ENCODE measurements at places on chromosomes 16 and 17. TPM values are rescaled to one million over a fixed set of nuclear protein-coding genes. Genes with fewer than 3 reads are reported as not detected.

- DNase-seq = peak; percentile 76
These were observed 67.9 kb downstream of the N4BP1 start for GRCh38 chr16:48542020-48542473.

GRCh38 chr17:7095625-7096024, 15.6 kb upstream of the CLEC10A start:
- DNase-seq = no peak

- DNase-seq = no peak
These were observed 272.2 kb upstream of the CCL2 start for GRCh38 chr17:33982909-33983308.

The VAT1L gene
- polyA plus RNA-seq = 4.5 TPM

- peak; percentile 56 for DNase-seq
These were observed 9.9 kb downstream of the TBX4 start for GRCh38 chr17:61461967-61462718.

DNA sequence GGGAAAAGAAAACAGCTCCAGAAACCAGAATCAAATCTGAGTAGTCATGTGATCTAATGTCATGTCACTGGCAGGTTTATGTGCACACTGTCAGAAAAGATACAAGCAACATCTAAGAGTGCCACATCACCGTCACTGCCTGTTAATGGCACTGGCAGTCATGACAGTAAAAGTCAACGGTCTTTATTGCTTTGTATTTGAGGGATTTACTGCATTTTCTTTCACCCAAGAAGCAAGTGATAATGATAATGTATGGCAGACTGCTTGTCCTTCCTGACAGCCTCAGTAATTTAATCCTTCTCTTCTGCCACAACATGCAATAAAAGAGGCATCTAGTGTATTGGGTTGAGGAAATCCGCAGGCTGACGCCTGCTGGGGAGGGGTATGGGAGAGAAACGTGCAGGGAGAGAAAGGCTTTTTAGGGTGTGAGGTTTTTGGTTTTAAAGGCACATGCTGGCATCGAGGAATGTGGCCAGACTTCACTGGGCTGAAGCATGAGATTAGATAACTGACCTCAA, 92.4 kb downstream of the RPGRIP1L start:
- no peak for DNase-seq

- peak; percentile 81 for DNase-seq
These were observed 418.7 kb upstream of the DYNLRB2 start for GRCh38 chr16:80122115-80122514.

The TERB1 gene
- 0.03 TPM for polyA plus RNA-seq

The SSTR5 gene
- polyA plus RNA-seq = not detected

- DNase-seq = no peak
These were observed 595.0 kb downstream of the WWOX start for GRCh38 chr16:78694414-78694813.

- DNase-seq = peak; percentile 29
These were observed 47.5 kb upstream of the ENDOV start for GRCh38 chr17:80367503-80367902.

GRCh38 chr16:71453036-71453435, 9.0 kb downstream of the ZNF23 start:
- DNase-seq = no peak

The EVPLL gene
- polyA plus RNA-seq = not detected

The METTL26 gene
- 87.1 TPM for polyA plus RNA-seq

- DNase-seq = no peak
These were observed 603 bp upstream of the TMEM95 start for GRCh38 chr17:7354262-7354843.

DNA sequence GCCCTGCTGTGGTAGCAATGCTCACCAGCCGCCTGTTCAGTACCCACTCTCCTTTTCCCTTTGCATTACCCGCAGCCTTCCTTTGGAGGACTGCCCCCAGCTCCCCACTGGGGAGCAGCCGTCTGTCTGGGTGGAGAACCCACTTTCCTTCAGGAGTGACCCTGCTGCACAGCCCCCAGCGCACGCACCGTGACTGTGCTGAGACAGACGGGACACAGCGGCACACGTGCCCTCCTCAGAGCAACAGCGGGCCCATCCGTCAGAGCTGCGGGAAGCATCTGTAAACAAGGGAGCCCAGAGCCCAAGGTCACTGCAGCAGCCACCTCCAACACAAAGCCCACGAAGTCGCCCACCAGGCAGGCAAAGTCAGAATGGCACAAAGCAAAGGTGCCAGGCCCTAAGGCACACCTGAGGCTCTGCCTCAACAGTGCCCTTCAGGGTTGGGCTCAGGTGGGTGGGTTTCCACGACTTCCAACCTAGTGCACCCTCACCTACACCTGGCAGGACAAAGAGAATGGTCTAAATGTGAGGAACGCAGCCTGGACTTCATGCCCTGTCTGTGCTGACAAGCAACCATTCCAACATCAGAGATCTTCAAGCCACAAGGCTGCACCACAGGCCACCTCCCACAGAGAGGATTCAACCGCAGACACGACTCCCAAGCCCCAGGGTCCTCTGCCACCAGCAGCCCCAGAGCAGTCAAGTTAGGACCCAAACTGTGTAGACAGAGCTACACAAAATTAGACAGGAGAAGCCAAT, 9.9 kb downstream of the AXIN1 start:
- no peak for DNase-seq

- no peak for DNase-seq
These were observed 138.6 kb downstream of the MAP2K6 start for GRCh38 chr17:69552986-69553667.

GRCh38 chr16:23355106-23355670, 53.1 kb downstream of the SCNN1B start:
- peak; percentile 44 for DNase-seq

- peak; percentile 89 for DNase-seq
These were observed 11.2 kb downstream of the GALK1 start for GRCh38 chr17:75753514-75754377.

GRCh38 chr16:30085247-30085646, 6.5 kb downstream of the TBX6 start:
- no peak for DNase-seq

- DNase-seq = no peak
These were observed 16.9 kb downstream of the TMC5 start for GRCh38 chr16:19434584-19434983.

The CCL17 gene
- 7.6 TPM for polyA plus RNA-seq

The KRT16 gene
- 0.60 TPM for polyA plus RNA-seq

DNA sequence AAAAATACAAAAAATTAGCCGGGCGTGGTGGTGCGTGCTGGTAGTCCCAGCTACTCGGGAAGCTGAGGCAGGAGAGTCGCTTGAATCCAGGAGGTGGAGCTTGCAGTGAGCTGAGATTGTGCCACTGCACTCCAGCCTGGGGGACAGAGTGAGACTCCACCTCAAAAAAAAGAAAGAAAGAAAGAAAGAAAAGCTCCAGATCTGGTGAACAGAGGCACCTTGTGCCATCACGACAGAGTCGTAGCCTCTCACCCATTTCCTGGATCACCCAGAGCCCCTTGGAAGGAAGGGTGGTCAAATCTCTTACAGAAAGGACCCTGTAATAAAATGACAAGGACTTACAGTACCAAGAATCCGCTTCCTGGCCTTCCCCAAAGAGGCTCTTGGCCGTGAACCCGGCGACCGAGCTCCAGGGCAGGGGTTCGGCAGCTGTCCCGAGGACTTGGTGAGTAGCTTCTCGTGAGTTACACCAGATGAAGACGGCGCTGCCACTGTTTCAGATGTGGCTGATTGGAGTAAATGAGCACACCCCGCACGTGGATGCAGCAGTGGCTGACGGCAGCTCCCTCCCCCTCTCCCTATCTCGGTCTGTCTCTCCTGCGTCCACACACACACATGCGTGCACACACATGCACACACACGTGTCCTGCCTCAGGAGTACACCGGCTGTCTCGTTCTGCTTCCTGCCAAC, 13.5 kb downstream of the LGALS3BP start:
- no peak for DNase-seq

GRCh38 chr16:49474741-49475140, 101.1 kb downstream of the C16orf78 start:
- DNase-seq = peak; percentile 50

The GH1 gene
- not detected for polyA plus RNA-seq

DNA sequence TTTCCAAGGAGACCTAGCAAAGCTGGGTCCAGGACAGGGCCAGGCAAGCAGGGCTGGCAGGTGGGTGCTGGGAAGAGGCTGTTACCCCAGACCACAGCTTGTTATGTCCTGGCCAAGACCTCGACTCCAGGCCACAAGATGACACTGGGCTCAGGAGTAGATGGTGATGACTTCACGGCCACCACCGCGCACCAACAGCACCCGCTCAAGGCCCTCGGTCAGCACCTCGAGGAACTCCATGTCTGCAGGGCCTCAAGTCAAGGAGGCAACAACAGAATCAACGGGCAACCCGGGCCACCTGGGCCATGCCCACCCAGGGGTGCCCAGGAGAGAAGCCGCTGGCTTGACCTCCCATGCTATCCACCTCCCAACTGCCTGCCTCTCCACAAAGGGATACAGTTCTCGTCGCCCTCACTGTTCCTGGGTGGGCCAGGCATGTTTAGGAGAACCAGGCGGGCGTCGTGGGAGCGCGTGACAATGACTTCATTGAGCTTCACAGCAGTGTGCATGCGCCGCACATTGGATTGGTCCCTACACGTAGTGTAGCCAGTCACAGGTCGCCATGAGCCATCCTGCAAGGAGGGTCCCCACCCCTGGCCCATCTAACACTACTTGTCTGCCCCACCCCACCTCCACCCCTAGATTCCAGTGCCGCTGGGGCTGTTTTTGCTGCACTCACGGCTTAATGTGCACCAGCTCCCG, 921 bp upstream of the LCAT start:
- DNase-seq = no peak

The MRM1 gene
- 5.4 TPM for polyA plus RNA-seq

Measured in sigmoid colon (tissue), 7 donors.